Midbrain (tissue), 1 donor: ENCODE measurements at places on chromosomes 1 and 21.

- no peak for DNase-seq
These were observed 52.5 kb downstream of the RWDD3 start for GRCh38 chr1:95286479-95286878.

GRCh38 chr1:236800002-236800620 lies 5.0 kb downstream of the MTR start:
- DNase-seq, result no peak

GRCh38 chr1:203663294-203663693 lies 36.7 kb downstream of the ATP2B4 start:
- no peak for DNase-seq

GRCh38 chr1:61004262-61005003 lies 77.9 kb upstream of the NFIA start:
- no peak for DNase-seq

- no peak for DNase-seq
These were observed 991 bp downstream of the ANKRD35 start for GRCh38 chr1:145884675-145885074.

DNA sequence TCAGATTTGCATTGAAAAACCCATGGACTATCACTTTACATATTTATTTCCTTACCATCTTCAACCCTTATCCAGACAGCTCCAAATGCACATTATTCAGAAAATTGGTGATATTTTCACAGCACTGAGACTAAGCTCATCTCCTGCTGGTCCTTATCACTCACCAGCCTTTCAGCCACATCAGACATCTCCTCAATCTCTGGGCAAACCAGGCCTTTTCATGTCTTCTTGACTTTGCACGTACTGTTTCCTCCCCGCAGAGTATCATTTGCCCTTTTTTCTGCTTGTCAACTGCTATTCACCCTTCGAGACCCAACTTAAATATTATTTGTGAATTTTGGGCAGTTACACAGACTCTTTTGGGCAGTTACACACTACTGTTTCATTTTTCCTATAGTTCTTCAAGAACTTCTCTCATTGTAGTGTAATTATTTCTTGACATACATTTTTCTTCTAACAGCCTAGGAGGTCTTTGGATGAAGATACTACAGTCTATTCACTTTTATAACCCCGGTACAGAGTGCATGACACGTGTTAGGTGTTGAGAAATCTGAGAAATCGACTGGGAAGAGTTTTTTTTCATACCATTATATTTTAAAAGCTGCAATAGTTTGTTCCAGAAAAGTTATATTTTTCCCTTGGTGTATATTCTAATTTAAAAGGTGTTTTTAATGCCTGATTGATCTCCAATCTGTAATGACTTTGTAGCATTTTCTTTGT lies 98.0 kb downstream of the FGGY start:
- no peak for DNase-seq

GRCh38 chr1:219626865-219627264 lies 14.0 kb upstream of the ZC3H11B start:
- DNase-seq, result no peak

GRCh38 chr21:39518055-39518846 lies 66.5 kb downstream of the SH3BGR start:
- peak; percentile 67 for DNase-seq

DNA sequence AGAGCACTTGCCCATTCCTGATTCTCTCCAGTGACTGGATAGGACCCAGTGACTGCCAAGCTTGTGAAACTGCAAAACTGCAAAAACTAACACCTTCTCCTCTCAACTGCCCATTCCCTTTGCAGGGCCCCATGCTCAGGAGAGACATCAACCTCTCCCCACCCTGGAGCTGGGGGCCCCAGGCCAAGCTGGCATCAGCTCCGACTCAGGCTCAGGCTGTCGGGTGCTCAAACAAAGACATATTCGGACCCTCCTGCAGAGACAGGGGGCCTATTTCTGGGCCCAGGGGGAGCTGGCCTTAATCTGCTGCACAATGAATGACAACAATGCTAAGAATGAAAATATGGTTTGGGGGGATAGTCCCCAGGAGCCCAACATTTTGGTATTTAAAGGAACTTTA lies 11.8 kb downstream of the LMX1A start:
- DNase-seq, result no peak

- no peak for DNase-seq
These were observed 33.5 kb downstream of the CTBS start for GRCh38 chr1:84540759-84541158.

- DNase-seq, result no peak
These were observed 81.5 kb downstream of the ADARB1 start for GRCh38 chr21:45155910-45156309.

DNA sequence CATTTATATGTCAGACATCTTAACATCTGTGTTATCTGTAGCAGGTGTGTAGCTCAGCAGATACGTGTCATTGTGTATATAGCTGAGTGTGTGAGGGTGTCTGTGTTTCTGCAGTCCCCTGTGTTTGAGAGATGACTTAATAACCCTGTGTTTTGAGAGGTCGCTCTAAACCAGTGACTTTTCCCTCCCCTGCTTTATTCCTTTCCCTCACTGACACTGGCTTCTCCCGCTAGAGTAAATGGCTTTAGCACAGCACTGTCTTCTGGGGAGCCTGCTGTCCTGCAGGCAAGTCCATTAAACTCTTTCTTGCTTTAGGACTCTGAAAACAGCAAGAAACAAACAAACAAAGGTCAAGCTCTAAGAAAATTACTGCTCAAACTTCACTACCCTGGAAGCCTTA lies 53.0 kb downstream of the VANGL1 start:
- no peak for DNase-seq

DNA sequence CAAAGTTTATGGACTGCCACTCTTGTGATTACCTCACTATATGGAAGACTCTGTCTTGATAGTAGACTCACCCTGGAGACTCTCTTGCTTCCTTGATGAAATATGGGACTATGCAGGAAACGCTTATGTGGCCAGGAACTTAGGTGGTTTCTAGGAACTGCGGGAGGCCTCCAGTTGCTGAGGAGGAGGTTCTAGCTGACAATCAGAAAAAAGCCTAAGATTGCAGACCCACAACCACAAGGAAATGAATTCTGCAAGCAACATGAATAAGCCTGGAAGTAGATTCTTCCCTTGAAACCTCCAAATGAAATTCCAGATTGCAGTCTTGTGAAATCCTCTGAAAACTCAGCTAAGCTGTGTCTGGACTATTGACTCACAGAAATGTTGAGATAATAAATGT lies 88.9 kb upstream of the COL11A1 start:
- DNase-seq, result no peak

- no peak for DNase-seq
These were observed 50.2 kb downstream of the ENAH start for GRCh38 chr1:225602590-225603206.

GRCh38 chr21:15354516-15354915 lies 289.7 kb upstream of the NRIP1 start:
- DNase-seq, result no peak

DNA sequence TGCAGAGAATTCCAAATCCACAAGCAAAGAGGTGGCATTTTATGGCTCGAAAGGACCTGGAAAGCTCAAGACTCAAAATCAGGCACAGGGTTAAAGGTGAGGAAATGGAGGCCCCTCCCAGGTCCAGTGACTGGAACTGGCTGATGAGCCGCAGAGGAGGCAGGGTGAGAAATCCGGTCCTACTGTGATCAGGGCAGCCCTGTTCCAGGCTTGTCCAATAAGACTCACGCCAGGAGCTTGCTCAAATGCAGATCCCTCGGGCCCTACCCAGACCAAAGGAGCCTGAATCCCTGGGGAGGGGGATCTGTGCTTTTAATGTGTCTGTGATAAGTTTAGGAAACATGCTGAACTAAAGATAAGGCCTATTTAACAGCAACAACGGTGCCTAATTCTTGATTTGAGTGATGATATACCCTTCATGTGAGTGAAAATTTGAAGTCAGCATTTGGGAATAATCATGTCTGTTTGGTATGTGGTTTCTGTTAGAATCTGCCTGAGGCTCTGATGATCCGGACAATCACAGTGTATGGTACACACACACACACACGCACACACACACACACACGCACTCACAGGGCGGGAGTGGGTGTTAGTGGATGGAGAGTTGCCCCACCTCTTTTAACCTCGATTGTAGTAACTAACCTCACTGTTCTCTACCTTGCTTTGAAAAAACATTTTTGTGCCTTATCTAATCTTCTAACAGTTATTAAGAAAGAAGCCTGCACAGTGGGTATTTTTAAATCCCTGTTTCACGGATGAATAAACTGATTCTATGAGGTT lies 54.1 kb upstream of the LYST start:
- no peak for DNase-seq

- no peak for DNase-seq
These were observed 7.9 kb downstream of the TCHH start for GRCh38 chr1:152107031-152107983.

DNA sequence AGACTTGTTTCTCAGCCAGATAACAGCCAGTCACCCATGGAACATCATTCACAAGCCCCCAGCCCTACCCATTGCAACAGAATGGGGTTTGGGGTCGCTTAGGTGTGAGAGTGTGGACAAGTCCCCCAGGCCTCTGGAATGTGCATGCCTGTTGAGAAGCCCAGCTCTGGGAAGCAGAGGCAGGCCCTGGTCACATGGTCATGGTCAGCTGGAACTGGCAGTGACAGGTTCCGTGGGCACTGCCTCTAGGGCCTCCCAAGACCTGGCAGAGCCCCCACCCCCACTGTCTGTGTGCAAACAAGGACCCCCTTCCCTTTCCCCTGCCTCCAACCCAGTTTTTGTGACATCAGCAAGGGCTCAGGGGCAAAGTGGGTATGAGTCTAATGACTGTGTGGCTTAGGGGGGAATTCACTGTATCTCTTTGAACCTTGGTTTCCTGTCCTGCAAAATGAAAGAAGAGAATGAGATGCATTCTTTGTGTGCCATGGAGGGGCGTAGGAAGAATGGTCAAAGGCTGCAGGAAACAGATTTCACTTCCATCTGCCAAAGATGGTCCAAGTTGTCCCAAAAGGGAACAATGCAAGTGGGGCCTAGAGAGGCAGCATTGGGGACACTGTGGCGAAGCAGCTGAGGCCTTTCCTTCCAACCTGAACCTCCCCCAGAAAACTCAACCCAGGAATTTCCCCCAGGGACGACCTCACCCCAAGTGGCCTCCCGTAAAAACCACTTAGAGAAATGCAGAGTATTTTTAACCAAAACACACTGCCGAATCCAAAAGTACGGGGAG lies 34.7 kb upstream of the SELENON start:
- no peak for DNase-seq

DNA sequence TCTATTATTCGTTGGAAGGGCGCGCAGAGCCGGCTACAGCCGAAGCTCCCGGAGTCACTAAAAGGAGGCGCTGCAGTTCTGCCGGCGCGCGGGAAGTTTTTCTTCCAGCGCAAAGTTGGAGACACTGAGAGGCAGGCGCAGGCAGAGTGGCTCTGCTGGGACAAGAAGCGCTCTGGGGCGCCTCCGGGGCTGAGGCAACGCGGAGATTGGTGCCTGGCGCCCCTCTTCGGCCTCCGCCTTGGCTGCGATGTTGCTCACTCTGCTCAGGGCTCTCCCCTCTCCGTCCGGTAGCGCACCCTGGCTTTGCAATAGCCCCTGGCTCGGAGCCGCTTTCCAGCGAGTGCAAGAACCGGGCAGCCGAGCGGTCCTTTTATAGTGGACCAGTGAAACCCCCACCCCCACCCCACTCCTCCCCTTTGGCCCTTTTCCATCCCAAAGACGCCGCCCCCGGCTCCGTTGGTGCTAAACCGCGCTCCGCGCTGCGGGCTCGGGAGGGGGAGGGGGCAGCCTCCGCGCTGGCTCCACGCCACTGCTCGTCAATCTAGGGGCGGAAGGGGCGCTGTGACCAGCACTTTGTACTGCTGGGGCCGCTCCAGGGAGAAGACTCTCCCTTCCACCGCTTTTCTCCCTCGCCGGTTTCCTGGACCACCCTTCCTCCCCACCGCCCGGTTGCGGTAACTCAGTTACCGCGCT lies at the start of gene ADAMTS1:
ADAMTS1 (minus strand) TSS at position 344 of the 693 bp plus-strand sequence. CDS start 455 bp downstream, outside the sequence.
- DNase-seq, result peak; percentile 94

DNA sequence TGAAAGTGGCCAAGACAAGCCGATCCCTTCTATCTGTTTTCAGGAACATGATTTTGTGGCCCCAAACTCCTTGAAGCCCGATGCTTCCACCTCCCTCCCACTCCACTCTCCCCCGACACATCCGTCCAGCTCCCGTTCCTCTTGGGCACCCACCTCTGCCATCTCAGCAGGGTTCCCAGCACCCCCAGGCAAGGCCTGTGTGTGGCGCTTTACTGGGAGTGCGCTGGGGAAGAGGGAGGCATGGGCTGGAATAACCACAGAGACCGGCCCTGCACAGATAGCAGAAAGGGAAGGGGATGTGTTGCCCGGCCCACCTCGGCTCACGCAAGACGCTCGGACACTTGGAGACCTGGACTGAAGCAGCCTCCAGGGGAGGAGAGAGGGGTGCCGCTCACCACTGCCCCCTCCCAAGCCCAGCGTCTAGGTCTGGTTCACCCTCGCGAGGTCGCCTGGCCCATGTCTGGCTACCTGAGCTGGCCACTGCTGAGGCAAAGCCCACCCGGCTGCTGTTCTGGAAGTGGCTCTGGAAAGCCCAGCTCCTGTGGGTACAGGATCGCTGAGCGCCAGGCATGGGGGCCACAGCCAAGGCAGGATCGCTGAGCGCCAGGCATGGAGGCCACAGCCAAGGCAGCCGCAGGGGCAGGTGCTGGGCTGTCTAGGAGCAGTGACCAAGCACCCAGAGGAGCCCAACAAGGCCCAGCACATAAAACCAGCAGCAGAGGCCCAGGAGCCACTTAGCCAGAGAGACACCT lies 23.8 kb upstream of the COL18A1 start:
- DNase-seq, result no peak

- DNase-seq, result no peak
These were observed 234.1 kb upstream of the VAMP3 start for GRCh38 chr1:7536891-7537591.

DNA sequence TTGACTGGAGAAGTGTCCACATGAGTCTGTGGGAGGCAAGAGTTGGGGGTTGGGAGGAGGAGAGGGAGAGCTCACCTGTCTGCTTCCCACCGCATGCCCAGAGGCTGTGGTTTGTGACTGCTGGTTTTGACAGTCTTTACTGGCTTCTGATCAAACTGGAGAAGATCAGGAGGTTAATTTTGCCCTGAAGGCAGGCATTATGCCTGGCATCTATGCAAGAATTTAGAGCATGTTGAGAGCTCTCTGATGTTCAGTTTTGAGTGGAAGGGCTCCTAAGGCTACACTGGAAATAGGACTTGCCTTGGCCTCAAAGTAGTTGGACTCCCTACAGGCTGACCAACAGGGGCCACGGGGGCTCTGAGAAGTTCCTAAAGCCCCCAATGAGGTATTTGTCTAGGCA lies 101.6 kb downstream of the TLR5 start:
- DNase-seq, result no peak
